ENCODE measurements at places on chromosomes 2 and 18. TPM values are rescaled to one million over a fixed set of nuclear protein-coding genes. Genes with fewer than 3 reads are reported as not detected.
A peak's percentile ranks its signal among the peaks of the same experiment; 100 is the strongest.

The POTEF gene
- not detected for total RNA-seq

The DNER gene
- total RNA-seq = 1.6 TPM

The FN1 gene
- 68.9 TPM for total RNA-seq

The IKZF2 gene
- total RNA-seq = 6.1 TPM

The FBXO48 gene
- total RNA-seq = 0.92 TPM

The SDC1 gene
- total RNA-seq = 0.42 TPM

The ASTL gene
- total RNA-seq = not detected

The PCARE gene
- 0.84 TPM for total RNA-seq

The SLC30A3 gene
- total RNA-seq = 9.4 TPM

The C2orf78 gene
- total RNA-seq = not detected

DNA sequence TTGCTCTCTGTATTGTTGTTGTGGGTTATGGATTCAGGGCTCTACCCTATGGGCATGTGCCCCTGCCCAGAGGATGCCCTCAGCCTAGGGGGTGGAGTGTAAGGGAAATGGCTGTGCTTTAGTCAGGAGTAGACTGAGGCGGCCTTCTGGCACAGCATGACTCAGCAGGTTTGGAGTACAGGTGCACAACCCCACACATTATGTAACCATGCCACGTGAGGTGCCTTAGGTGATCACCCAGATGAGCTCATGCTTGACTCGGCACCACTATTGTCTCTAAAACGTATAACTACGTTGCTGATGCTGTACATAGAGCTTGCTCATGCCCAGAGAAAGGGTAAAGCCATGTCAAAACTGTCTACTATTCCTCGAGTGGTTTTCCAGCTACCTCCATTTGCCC, 48.3 kb upstream of the ZC3H15 start:
- DNase-seq = no peak

GRCh38 chr2:195575879-195576401, 81.1 kb upstream of the SLC39A10 start:
- no peak for DNase-seq

- no peak for DNase-seq
Observed at GRCh38 chr18:75127143-75128021, 81.6 kb downstream of the PTGR3 start.

DNA sequence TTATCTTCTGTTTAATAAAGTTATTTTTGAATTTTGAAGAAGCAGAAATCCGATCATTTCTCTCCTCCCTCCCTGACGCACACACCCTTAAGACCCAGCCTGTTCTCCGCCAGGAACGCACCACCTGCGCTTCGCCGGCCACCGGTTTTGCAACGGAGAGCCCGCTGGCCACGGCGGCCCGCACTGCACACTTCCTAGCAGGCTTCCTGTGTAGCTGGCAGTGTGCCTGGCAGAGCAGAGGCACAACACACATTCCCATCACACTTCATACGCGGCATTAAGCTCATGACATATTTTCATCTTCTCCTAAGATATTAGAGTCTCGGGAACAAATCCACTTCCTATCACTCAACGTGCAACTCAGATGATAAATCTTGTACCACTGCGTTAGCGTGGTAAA, 148.0 kb downstream of the HDAC4 start:
- peak; percentile 86 for DNase-seq

DNA sequence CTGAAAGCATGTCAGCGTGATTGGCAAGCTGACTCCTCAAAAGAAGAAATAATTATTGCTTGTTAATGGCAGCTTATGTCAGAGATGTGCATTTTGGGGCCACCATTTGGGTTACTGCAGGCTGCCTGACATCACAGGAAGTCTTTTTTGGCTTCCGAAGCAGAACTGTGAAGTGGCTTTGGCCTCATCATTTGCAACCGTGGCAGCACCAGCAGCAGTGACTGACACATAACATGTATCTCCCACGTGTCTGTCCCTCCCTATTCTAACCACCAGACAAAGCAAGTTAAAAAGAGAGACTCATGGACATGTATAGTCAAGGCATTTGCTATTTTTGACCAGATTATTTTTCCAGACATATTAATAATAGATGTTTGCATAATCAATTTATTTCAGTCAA, 488.7 kb upstream of the ACVR2A start:
- DNase-seq = no peak

GRCh38 chr2:963876-964275, 13.2 kb downstream of the SNTG2 start:
- DNase-seq = no peak

DNA sequence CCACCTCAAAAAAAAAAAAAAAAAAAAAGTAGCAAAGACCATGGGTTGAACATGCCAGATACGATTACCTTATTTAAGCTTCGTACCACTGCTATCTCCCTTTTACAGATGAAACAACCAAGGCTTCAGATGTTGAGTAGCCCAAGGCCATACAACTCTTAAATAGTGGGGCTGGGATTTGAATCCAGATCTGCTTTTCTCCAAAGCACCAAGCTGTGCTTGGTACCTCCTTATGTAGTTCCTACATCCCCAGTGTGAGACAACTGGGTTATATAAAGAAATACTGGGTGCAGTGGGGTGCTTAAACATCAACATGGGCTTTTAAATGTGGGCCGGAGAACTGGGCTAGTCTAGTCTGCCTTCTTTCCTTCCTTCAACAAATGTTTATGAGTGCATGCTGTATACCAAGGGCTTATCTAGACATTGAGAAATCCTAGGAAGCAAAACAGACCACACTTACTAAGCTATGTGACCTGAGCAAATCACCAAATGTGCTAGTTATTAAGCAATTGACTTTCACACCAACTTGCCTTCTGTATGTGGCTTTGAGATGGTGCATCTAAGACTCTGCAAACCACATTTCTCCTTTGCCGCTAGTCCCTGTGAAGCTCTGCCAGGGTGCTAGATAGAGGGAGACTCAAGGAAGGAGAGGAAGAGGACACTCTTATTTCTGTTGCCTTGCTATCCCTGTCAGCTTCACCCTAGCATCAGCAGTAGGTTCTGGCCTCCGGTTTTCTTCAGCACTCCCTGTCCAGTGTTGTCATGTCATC, 206.8 kb upstream of the FBXO11 start:
- no peak for DNase-seq

GRCh38 chr2:138324068-138324771, 177.3 kb upstream of the SPOPL start:
- DNase-seq = no peak

DNA sequence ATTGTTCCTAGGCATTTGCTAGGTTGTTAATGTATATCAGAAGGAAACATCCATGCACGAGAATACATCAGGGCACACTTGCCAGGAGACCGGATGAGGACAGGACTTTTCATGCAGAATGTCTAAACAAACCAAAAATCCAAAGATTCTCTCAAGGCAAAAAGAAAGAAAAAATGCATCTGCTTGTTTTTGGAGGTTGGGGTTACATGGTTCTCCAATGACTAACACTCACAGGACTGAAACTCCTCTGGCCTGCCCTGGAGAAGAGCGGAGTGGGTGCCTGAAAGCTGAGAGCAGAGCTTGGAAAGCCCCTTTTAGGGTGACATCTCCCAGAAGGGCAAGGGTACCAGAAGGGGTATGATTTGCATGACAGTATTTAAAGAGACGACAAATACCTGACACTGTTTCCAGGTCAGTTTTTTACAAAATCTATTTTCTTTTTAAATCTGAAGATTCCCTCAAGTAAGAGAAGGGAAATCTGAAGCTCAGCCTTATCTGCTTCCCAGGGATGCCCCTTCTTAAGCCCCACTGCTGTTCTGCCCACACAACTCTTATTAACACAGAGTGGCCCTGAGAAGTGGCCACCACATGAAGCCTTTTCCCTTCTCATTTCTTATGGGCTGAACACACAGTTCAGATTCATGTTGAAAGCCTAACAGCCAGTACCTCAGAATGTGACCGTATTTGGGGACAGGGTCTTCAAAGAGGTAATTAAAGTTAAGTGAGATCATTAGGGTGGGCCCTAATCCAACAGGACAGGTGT, 216.4 kb downstream of the STK39 start:
- no peak for DNase-seq

DNA sequence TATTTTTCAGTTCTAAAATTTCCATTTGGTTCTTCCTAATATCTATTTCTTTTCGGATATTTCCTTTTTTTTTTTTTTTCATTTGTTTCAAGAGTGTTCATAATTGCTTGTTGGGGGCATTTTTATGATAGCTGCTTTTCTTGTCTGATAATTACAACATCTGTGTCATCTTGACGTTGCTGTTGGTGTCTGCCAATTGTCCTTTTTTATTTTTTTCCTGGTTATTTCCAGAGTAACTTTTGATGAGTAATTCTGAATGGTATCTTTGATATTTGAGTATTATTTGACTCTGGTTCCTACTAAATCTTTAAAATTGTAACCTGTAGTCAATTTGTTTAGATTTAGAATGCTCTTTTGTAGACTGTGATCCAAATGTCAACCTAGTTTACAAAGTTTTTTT, 51.3 kb upstream of the CHRNA1 start:
- DNase-seq = no peak

GRCh38 chr2:138652378-138652777, 127.8 kb downstream of the NXPH2 start:
- DNase-seq = no peak

- DNase-seq = no peak
Observed at GRCh38 chr18:76952747-76953146, 130.4 kb downstream of the ZNF236 start.

- DNase-seq = no peak
Observed at GRCh38 chr18:75700561-75700960, 273.1 kb upstream of the SMIM21 start.

- no peak for DNase-seq
Observed at GRCh38 chr18:62925031-62925688, 209.8 kb downstream of the PHLPP1 start.

GRCh38 chr2:20431772-20432171, 15.1 kb upstream of the RHOB start:
- no peak for DNase-seq

DNA sequence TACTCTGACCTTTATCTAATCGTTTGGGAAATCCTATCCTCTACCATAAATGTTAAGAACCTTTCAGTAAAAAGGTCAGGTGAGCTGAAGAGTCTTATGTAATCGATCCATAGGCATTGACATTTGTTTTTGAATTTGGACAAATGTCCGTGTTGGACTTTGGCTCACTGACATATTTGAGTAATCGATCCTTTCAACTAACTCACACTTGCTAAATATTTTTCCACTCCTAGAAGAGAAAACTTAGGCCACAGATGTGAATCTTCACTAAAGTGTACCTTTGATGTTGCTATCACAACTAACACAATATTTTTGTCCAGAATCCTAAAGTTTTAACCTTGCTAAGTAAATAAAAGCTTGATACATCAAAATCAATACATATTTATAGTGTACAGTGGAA, 89.5 kb downstream of the CCDC102B start:
- no peak for DNase-seq

DNA sequence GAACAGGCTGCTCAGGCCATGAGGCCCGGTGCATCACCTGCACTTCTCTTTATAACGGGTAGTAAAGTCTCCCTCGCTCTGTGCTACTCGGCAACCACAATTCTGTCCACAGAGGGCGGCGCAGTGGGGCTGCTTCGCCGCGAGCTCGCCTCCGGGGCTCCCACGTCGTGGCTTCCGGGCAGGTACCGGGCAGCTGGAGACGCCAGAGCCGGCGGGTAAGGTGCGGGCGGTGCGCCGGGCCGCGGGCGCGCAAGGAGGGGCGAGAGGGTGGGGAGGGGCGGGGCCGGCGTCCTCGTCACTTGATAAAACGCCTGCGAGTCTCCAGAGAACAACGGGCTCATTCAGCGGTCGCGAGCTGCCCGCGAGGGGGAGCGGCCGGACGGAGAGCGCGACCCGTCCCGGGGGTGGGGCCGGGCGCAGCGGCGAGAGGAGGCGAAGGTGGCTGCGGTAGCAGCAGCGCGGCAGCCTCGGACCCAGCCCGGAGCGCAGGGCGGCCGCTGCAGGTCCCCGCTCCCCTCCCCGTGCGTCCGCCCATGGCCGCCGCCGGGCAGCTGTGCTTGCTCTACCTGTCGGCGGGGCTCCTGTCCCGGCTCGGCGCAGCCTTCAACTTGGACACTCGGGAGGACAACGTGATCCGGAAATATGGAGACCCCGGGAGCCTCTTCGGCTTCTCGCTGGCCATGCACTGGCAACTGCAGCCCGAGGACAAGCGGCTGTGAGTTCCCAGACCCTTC, at the start of gene ITGA6:
Gene ITGA6 (plus strand): TSS at position 331 of the 734 bp plus-strand sequence.
- peak; percentile 86 for DNase-seq

DNA sequence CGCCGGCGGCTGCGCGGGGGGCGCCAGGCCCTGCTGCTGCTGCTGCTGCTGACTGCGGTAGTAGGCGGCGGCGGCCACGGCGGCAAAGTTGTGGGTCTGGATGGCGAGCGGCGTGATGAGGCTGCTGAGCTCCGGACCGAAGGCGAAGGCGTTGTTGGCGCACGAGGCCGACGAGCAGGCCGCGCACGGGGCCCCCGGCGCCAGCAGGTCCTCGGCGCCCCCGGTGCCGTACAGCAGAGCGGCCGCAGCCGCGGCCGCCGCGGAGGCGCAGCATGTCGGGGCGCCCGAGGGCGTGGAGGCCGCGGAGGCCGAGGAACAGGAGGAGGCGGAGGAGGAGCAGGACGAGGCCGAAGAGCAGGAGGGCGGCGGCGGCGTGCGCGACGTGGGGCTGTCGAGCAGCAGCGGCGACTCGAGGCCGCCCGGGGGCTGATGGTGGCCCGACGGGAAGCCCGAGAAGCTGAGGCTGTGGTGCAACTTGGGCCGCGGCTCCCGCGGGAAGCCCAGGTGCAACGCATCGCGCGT, 1.8 kb downstream of the ZFP36L2 start:
- DNase-seq = peak; percentile 64

DNA sequence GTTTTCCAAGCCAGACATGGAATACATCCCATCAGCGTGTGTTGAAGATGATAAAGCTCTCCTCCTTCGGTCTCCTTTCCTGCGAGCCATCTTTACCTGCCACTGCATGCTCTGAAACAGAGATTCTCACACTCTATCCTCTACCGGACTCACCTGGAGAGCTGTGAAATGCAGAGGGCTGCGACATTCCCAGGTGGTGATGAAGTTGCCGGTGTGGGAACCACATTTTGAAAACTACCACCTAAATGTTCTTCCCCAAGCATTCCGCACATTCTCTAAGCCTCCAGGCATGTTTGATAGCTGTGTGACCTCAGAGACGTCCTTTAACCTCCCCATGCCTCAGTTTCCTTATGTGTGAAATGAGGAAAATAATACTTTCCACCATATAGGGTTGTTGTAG, 226.2 kb upstream of the RAB6C start:
- no peak for DNase-seq

Data from left ventricle myocardium superior (tissue), 1 donor.